ENCODE measurements at places on chromosomes 16 and 17.

DNA sequence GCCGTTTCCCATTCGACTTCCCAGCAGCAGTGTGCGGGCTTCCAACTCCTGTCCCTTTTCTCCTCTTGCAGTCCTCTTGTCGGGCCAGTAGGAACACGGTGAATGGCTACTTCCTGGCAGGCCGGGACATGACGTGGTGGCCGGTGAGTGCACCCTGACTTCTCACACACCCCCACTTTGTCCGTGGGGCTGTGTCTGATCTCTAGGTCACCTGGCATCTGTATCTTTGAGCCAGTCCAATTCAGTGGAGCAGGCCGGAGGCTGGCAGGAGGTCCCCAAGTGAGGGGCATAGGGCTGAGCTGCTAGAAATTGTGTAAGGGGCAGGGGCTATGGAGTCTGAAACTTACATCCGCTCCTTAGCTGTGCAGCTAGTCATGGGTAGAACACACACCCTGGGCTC lies 6.6 kb downstream of the SLC5A10 start:
- no peak for DNase-seq

DNA sequence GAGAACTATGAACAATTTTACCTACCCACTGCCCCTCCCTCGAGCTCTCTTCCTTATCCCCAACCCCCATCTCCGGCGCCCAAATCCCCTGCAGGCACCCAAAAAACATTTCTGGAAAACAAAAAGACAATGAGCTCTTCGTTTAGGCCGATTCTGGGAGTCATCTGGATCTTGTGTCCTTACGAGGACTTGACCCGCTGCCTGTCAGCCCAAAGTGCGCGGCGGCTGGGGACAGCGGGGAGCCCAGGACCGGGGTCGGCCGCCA lies 524 bp downstream of the STRADA start:
- DNase-seq, result no peak

- DNase-seq, result no peak
Observed at GRCh38 chr17:30921544-30922196, at the start of gene ADAP2. Gene ADAP2 (plus strand): TSS chr17:30921945. CDS start chr17:30922015, 70 bp downstream.

GRCh38 chr16:24975428-24975889 lies 39.7 kb downstream of the ARHGAP17 start:
- DNase-seq, result no peak

GRCh38 chr16:89693289-89693731 lies 6.8 kb downstream of the CDK10 start:
- DNase-seq, result no peak

GRCh38 chr17:45431531-45432404 lies 902 bp downstream of the ARHGAP27 start:
- DNase-seq, result peak; percentile 79

GRCh38 chr16:6281994-6282393 lies 1050.7 kb upstream of the RBFOX1 start:
- DNase-seq, result no peak

- no peak for DNase-seq
Observed at GRCh38 chr16:29256501-29256981, 150.0 kb downstream of the NPIPB11 start.

GRCh38 chr17:48510761-48511604 lies 19.8 kb downstream of the HOXB1 start:
- no peak for DNase-seq

GRCh38 chr16:17372386-17372785 lies 98.4 kb downstream of the XYLT1 start:
- DNase-seq, result no peak

- no peak for DNase-seq
Observed at GRCh38 chr17:1783834-1784611, 22.2 kb downstream of the SERPINF1 start.

DNA sequence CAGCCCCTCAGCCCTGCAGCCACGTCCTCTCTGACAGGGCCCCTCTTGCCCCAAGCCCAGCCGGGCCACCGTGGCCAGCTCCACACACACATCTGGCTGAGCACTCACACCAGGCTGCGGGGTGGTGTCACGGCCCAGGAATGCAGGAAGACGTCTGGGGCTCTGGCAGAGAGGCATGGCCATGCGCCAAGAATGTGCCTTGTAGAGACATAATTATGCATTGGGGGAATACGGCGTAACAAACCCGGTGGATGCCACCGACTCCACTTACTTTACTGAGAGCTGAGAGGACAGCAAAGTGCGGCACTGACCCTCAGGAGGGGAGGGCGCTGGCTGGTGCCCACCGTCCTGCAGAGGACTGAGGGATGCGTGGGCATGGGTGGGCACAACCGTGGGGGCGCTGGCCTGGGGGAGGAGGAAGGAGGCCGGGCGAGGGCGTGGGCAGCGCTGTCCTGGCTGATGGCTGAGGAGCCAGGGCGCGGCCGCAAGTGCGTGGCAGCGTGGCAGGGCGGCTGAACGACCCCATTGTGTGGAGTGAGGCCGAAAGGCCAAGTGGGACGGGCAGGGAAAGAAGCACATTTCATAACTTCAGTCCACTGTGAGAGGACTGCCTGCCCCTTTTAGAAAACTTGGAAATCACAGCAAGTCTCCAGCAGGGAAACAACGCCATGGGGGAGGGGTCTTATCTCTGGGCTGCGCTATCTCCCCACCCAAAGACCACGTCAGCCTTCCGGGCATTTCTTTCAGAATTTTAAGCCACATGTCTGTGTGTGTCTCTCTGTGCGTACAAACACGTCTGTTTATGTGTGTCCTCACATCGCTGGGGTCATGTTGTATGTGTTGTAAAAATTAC lies 30.6 kb downstream of the METRNL start:
- no peak for DNase-seq
